Tibial artery (tissue), 4 donors: ENCODE measurements at places on chromosomes 4 and X.

DNA sequence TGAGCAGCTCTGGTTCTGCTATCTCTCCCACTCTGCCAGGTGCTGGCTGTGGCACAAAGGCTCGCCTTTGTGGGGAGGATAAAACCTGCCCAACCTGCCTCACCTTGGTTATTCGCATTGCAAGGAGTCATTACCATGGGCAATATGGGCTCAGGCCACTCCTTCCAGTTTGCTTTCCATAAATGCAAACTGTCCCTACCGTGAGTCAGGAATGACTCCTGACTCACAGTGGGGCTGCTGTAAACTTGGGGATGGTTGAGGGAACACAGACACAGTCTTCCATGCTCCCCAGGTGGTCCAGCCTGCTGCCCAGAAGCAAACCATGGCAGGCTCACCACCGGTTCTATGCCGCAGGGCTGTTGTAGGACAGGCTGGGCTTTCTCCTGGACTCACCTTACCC lies 36.1 kb downstream of the COQ2 start:
- no peak for DNase-seq

- DNase-seq = no peak
Observed at GRCh38 chr4:114088481-114088880, 109.0 kb upstream of the ARSJ start.

- no peak for DNase-seq
Observed at GRCh38 chr4:56450342-56450741, 14.3 kb downstream of the PAICS start.

GRCh38 chr4:98710831-98711230 lies 52.4 kb upstream of the TSPAN5 start:
- no peak for DNase-seq

DNA sequence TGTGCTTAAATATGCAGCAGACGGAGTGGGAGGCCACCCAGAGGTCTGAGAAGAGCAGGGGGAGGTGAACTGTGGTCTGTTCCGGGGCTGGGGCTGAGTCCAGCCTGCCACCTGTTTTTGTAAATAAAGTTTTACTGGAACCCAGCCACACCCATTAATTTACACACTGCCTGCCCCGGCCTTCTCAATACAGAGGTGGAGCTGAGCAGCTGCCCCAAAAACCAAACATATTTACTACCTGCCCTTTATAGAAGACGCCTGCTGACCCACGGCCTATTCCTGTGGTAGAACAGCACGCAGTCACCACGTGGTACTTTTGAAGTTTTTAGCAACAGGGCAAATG lies 45.9 kb downstream of the FGFRL1 start:
- no peak for DNase-seq

DNA sequence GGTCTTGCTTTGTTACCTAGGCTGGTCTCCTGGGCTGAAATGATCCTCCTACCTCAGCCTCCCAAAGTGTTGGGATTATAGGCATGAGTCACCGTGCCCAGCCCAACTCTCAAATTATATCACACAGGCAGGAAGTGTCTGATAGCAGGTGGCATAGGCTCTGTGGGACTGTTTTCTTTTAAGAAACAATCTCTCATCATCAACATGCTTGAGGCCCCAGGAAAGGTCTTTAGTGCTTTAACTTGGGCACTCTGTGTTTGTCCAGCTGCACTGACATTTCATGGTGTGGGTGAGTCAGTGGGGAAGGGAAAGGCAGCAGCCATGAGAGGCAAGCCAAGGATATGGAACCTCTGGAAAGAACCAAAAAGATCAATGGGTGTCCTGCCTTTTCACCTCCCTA lies 88.1 kb upstream of the TSPAN5 start:
- DNase-seq = no peak

DNA sequence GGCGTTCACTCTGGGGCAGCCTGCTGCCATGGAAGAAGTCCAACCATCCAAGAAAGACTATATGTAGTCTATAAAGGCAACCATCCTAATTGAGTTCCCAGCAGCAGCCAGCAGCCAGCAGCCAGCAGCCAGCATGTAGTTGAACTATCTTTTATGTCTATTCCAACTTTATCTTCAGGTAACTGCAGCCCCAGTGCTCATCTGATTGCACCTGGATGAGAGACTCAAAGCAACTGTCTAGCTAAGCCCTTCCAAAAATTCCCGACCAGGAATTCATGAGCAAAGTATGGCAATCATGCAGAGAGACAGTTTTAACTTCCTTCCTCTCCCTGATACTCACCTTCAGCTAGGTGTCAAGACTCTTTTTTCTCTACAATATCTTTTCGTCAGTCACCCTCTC lies 216.8 kb downstream of the ANTXR2 start:
- no peak for DNase-seq

DNA sequence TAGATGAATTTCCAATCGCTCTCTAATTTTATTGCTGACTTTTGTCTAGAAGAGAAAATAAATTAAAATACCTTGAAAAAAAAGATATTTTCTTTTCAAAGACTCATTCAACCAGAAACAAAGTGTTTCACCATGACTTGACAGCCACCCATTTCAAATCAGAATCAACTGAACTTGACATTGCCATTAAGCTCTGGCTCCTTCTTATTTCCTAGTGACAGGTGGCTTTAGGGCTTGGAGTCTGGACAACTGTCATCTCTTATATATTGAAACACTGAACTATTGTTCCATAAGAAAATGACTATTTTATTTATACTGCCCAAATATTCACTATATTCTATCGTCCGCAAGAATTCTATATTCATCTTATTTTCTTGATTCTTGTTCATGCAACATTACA lies 229.2 kb downstream of the SLC39A8 start:
- no peak for DNase-seq

- no peak for DNase-seq
Observed at GRCh38 chr4:90081432-90082144, 45.6 kb upstream of the CCSER1 start.

DNA sequence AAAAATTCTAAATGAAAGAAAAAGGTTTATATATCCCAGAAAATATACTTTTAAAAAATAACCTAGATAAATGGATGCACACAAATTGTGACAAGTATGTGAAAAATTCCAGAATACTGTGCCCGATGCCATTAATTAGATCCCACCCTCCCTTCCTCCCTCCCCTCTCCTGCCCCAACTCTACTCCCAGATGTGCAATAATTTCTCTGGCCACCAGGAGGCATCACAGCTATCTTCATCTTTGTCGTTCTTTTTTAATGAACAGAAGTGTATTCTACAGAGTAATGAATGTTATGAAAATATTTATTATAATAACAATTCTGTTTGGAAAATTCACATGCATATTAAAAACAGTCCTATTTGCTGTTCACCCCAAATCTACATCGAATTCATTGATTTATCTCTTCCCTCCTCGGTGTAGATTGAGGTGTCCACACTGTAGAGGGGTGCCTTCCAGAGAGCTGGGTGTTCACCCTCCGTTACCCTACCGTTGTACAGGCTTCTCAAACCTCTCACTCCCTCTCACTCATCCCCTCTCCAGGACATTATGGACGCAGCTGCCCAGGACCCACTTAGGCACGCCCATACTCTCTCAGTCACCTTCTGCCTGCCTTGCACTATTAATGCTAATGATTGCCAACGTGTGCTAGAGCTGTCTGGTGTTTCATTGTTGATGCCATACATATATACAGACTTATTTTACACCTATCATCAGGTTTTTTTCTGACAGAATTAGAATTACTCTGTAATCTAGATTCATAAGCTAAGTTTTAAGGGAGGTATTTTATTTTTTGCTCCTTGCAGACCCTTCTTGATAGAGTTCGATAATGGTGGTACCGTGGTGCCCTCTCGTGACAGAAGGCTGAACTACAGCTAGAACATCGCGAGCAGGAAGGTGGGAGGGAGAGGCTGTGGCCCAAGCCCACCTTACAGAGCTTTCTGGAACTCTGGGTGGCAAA lies 14.1 kb downstream of the RAB40AL start:
- no peak for DNase-seq

DNA sequence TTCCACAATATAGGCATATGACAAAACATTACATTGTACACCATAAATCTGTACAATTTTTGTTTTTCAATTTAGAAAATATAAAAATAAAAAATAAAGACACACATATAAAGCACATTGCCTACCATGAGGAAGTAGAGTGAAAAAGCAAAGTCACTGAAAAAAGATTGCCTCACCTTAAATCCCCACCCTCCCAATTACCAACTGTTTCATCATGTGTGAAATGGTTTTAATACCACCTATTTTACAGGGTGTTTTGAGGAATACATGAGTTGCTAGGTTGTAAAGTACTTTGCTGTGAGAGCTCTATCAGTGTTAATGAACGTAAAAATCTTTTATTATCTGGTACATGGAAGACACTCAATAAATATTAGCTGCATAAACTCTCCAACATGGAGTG lies 373.6 kb upstream of the NDST3 start:
- DNase-seq = no peak

- no peak for DNase-seq
Observed at GRCh38 chrX:48933757-48934156, 14.9 kb upstream of the PIM2 start.
